Eye (tissue), 1 donor: ENCODE measurements at places on chromosomes 6 and 20.

- no peak for DNase-seq
These were observed 125.0 kb downstream of the ZDHHC14 start for GRCh38 chr6:157505912-157506491.

DNA sequence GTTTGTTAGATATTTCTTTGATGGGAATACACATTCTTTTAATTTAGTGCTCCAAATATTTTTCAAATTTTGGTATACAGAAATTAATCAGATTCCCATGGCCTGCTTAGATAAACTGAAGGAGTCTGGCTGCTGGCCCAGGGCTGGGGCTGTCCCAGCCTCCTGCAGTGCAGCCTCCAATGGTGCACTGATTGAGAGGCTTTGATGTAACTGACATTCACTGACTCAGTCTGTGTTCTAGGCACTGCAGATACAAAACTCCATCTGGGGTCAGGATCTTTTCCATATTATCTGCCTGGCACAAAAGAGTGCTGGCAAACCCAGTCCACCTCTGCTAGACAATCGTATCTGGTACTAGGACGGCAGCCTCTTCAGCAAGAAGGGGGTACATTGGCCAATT is 64.8 kb downstream of the GRIK2 start:
- no peak for DNase-seq

GRCh38 chr6:93403390-93403789 is 16.0 kb downstream of the EPHA7 start:
- DNase-seq: no peak

GRCh38 chr20:31833130-31833930 is 12.1 kb downstream of the FOXS1 start:
- peak; percentile 93 for DNase-seq

GRCh38 chr6:114878091-114878490 is 535.3 kb upstream of the HS3ST5 start:
- no peak for DNase-seq

DNA sequence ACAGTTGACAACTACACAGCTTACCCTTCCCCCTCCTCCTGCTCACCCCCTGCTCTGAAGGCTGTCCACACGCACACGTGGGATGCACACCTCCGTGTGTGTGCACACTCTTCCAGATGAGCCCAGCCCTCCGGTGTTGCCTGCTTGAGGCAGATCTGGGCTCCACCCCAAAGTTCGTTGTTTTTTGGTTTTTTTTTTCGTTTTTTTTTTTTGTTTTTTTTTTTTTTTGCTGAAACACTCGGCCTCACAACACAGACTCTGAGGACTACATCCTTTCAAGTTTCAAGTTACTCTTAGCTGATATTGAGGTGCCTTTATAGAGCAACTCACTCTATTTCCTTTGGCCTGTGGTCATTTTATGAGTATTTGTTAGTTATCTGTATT is 88.2 kb downstream of the RREB1 start:
- DNase-seq: no peak
